Body of pancreas (tissue), 4 donors: ENCODE measurements at places on chromosomes 11 and 22. TPM values are rescaled to one million over a fixed set of nuclear protein-coding genes. Genes with fewer than 3 reads are reported as not detected.

DNA sequence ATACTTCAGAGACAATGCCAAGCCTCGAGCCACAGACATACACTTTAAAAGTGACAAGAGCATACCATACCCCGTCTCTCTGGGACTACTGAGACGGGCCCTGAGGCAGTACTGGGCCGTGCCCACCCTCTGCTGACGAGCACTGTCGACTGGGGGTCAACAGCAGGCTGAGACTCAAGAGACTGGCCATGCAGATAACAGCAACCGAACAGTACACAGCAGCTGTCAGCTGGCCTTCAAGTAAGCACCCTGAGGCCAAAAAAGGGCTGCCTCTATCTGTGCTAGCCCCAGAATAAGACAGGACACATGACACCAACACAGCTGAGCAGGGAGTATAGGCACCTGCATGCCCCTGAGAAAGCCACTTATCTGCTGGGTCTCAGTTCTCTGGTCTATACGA is 18.9 kb upstream of the TMEM121B start:
- no peaks in the 10 kb centered on the region for H3K4me1 ChIP-seq
- no peak overlapping the region for H3K27ac ChIP-seq
- no peak for DNase-seq

DNAJB7 gene
- total RNA-seq, result not detected

GRCh38 chr22:41320416-41321240 is 19.3 kb downstream of the ZC3H7B start:
- H3K36me3 ChIP-seq, result peaks cover 7% of the 10 kb centered on the region
- no peak for DNase-seq
- H3K27ac ChIP-seq, result no peak overlapping the region
- no peaks in the 10 kb centered on the region for H3K27me3 ChIP-seq
- H3K4me3 ChIP-seq, result no peak overlapping the region

ST14 gene
- 61.0 TPM for total RNA-seq

- no peaks in the 10 kb centered on the region for H3K27me3 ChIP-seq
- DNase-seq, result no peak
- no peak overlapping the region for H3K27ac ChIP-seq
Measured at GRCh38 chr11:9604134-9604533, 30.7 kb downstream of the WEE1 start.

SYTL2 gene
- total RNA-seq, result 28.3 TPM

TTC28 gene
- total RNA-seq, result 21.0 TPM
